WTC11 (cell line): ENCODE measurements at places on chromosomes 3 and 15. TPM values are rescaled to one million over a fixed set of nuclear protein-coding genes. Genes with fewer than 3 reads are reported as not detected.

DNA sequence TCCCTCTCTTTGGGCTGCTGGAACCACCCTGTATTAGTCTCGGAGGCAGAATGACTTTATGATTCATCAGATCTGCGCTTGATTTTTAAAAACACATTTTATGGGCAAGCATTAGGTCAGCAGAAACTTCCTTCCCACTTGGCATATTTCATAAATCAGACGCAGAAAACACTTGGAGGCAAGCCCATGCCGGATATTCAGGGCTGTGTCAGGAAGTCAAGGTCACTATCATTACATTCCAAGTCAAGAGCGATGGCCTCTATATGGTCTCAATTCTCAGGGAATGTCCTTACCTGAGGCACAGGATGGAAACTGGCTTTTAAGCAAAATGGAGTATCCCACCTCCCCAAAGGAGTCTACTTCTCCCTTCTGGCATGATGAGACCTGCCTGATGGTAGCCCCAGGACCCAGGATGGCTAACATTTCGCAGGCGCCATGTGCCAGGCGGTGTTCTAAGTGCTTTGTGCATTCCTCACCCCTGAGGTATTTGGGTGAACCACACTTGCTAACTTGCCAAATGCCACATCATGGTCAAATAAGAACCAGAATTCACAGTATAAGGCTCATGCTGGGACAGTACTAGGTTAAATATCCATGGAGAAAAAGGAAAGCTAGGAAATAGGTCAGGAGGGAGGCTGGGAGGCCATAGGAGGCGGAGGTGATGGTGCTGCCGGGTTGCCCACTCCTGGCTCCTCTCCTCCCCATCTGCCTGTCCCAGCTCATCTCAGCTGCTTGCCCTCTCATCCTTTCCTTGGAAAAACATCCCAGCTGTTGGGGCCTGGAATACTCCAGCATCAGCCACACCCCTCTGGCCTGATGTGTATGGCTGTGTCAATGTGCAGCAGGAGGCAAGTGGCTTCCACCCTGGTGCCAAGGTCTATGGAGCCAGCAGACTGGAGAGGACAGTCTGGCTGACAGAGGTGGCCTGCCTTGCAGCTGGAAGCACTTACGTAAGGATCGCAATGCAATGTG is 18.8 kb downstream of the BCL2L10 start:
- no peak for DNase-seq

DNA sequence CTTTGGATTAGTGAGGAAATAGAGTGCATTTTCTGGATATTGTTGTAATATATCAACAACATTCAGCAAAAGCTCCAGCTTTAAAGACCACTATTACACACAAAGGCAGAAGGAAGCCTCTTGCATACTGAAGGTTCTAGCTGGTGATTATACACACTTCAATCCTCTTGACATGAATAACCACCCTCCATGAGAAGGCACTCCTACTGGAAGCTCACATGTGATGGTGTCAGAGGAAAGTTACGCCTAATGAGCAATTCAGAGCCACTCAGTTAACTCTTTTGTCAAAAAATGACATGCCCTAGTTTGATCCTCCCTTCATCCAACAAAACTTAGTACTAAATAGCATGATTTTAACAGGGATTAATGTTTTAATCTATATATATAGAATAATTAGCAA is 124.6 kb upstream of the LYSMD4 start:
- no peak for DNase-seq

DNA sequence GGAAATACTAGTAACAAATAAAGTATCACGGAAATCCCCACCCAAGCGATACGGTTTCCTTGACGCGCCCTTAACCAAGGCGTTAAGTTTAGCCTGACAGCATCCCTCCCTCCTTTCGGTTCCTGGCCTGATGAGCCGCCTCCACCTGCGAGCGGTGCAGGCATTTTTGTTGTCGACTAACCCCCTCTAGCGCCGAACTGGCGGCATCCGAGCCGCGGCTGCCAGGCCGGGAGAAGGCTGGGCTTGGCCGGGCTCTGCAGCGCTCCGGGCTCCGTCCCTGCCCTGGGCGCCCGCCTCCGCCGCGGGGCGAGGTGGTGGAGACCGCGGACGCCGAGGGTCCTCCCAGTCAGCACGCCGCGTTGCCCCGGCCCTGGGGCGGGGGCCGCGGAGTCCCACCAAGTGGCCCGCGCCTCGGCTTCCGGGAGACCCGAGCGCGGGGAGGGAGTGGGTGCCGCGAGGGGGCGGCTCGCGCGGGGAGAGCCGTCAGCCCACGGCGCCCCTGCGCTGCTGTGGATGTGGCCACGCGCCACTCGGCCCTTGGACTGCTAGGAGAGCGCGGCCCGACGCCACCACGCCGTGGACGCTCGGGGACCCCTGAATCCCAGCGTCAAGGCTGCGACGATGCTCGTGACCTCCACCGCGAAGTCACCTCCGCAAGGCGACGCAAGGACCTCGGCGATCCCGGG is 1.1 kb upstream of the EPHA6 start:
- DNase-seq, result peak; percentile 90

DNA sequence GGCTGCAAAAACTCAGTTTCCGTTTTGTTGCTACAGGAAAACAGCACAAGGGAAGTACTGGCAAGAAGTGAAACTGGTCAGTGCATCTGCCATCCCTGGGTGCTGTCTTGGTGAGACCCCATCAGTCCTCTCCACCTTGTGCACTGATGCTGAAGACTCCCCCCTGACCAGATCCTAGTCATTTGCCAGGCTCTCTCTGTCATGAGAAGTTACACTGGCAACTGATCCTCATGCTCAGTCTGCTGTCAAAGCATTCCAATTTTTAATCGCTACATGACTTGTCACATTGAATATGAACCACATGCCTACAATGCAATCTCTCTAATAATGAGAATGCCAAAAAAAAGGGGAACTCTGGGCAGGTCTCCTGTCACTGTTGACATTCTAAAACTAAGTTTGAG is 296.5 kb downstream of the ZIC1 start:
- DNase-seq, result no peak

DNA sequence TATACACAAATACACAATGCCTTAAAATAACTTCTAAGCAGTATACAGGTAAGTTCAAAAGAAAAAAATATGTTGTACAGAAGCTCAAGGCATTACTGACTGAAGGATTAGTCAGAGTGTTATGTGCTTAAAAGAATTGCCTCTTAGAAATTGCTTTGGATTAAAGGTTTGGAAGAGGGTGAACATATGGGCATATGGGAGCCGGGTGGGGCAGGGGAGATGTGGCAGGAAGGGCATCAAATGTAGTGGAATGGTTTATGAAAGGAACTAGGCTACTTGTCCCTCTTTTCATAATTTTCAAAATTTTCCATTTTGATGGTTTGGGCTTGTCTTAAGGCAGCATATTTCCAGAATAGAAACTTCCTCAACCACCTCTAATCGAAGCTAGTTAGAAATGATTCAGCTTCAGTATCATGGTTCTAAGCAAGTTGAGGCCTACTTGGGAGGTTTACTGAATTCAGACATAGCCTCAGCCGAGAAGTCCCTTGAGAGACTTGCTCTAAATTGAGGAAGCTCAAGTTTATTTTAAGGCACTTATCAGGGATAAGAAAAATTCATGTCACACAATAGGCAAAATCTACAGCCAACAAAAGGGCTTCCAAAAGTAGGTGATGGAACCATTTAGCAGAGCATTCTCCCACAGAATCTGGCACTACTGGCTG is 10.1 kb upstream of the GOLGB1 start:
- DNase-seq, result no peak

DNA sequence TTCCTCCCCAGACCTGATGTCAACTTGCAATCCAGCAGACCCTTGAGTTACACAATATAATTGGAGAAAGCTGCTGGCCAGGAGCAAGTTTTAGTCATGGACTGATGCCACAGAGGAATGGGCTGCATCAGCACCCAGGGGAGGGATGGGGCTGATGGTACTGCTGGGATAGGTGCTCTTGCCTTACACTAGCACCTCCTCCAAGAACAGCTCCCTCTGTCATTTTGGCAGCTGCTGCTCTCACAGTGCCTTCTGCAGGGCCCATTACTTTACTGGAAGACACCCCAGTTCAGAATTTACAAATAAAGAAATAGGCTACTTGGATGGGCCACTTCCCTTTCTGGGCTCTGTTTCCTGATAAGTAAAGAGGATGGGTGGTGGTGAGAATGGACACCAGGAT is 85.3 kb upstream of the RORA start:
- DNase-seq, result no peak

DNA sequence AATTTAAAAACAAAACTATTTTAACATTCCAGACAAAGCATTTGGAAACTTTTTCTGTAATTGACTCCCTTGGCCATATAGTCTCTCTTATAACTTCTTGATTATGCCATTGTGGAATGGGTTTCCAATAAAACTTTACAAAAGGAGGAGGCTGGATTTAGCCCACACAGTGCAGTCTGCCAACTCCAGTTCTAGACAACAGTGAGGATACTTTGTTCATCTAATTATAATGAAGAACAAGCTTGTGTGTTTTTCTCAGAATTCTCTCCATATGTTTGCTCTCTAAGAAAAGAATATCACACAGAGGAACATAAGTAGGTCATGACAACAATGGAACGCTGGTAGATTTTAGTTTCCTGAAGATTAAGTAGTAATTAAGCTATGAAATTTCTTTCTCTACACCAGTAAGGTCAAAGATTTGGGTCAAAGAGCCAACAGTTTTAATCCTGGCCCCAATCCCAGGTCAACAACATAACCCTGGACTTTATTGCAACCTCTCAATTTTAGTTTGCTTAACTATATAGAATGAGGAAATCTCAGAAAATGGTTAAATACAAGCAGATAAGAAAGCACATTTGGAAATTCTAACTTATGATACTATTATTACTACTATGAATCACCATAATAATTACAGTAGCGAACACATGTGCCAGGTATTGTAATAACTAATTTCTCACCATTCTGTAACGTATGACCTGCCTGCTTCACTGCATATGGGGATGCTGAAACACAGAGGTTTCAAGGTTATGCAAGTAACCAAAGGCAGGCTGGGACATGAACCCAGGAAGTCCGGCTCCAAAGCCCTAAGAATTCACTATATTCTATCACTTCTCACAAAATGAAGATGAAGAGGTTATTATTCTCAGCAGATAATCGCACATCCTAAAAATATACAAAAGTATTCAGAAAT is 65.7 kb downstream of the TJP1 start:
- DNase-seq, result no peak

DNA sequence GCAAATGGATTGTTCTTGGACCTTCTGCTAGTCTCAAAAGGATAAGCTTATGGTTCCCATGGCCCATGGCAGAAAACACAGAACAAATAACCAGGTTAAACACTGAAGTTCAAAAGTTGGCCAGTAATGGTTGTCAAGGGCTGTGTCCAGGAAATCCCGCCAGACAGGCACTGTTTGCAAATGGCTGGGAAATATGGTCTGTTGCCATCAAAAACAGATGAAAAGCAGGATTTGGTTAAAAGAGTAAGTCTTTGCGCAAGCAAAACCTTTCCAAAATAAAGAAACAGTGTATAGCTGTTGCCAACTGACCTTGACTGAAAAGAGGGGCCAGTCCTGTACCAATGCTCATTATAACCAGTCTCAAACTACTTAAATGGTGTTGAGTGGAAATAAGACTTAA is 58.6 kb downstream of the WWTR1 start:
- DNase-seq, result no peak

Gene ALG1L2
- 0.82 to 2.1 TPM (median 0.89 TPM) in 3 replicates for total RNA-seq

Gene FBXW12
- 1.9 to 2.5 TPM (median 2.0 TPM) in 3 replicates for total RNA-seq

Gene TCF12
- 73.2 to 92.9 TPM (median 81.3 TPM) in 3 replicates for total RNA-seq

Gene TNFAIP8L3
- 0.25 to 0.39 TPM (median 0.34 TPM) in 3 replicates for total RNA-seq
